ENCODE measurements at places on chromosomes 2 and 18.

DNA sequence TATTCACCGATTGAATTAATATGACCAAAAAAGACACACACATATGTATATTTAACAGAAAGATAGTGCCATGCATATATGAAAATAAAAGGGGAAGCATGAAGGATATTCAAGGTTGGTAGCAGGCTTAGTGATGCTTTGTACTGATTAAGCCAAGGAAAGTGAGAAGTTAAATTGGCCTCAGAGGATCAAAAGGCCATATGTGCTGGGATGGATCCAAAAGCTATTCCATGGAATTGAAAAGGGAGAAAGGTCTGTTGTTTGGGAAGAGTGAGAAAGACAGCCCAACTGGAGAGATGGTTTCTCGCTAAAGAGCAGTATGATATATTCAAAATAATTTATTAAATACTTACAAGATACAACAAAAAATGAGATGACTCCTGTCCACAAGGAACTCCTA is 65.9 kb downstream of the INSIG2 start:
- DNase-seq = no peak

DNA sequence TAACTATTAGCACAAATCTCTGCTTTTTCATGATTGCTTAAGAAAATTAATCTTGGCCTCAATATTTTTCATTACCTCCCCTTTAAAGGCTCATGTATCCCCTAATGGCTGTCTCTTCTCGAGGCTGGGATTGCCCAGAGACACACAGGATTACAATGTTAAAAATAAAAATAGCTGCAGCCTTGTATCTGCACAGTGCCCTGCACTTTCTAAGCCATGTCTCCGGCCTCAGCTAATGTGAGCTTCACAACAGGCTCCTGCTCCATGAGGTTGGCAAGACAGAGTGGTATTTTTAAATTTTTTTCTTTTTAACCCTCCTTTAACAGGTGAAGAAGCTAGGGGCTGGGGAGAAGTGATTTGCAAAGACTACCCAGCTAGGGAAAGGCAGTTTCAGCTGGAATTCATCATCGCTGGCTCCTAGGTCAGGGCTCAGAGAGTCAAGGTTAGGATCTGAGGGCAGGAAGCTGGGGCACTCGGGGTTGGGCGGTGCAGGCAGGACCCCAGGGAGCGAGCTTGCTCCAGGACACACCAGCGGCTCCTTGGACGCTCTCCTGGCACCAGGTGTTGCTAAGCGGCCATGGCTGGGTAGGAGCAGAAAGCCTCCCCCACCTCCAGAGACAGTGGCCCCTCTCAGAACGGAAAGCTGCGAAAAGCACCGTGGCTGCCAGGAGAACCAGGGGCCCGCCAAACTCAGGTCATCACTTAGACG is 135.6 kb downstream of the SMAD2 start:
- DNase-seq = no peak

GRCh38 chr18:27244259-27244658 is 59.2 kb upstream of the CHST9 start:
- no peak for DNase-seq

DNA sequence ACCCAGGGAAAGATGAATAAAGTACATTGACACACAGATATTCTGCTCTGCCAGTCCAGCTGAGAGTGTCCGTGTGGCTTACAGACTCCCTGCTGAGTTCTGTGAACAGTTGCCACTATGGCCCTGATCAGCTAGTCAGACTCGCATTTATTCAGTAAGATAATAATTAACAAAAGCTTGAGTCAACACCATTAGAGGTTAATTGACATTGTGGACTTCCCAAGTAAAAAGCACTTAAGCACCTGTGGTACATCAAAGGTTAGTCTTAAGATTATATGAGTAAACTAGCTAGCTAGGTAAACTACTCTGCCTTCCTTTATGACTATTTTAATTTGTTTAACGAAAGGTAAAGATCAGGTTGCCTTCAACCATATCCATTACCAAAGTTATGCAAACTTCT is 33.7 kb downstream of the ANKRD30B start:
- no peak for DNase-seq

GRCh38 chr2:167342769-167343168 is 454.5 kb downstream of the XIRP2 start:
- DNase-seq = no peak

DNA sequence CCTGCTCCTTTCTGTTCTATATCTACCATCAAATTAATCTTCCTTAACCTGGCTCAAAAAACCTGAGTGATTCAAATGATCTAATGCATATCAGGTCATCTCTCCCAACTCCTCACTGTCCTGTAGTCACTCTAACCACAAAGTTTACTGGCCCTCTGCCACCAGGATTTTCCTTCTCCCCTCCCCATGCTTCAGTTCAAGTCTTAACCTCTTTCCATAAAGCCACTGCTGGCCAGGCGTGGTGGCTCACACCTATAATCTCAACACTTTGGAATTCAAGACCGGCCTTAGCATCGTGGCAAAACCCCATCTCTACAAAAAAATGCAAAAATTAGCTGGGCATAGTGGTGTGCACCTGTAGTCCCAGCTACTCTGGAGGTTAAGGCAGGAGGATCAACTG is 7.5 kb upstream of the SP3 start:
- DNase-seq = no peak

DNA sequence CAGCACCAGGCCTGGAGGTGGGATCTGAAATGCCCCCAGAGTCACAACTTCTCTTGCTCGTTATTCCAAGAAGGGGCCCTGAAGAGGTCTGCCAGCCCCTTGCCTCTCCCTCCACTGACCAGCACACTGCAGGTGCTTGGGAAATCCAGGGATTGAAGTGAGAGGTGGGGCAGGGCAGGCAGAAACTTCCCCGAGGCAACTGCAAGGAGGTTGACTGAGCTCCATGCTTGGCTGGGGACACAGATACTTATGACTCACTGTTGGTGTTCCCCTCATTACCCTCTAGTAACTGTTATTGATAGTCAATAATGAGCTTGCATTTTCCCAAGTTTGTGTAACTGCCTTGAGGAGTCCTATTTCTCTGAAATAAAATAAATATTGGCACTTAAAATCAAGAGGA is 47.5 kb downstream of the MARCO start:
- DNase-seq = no peak

DNA sequence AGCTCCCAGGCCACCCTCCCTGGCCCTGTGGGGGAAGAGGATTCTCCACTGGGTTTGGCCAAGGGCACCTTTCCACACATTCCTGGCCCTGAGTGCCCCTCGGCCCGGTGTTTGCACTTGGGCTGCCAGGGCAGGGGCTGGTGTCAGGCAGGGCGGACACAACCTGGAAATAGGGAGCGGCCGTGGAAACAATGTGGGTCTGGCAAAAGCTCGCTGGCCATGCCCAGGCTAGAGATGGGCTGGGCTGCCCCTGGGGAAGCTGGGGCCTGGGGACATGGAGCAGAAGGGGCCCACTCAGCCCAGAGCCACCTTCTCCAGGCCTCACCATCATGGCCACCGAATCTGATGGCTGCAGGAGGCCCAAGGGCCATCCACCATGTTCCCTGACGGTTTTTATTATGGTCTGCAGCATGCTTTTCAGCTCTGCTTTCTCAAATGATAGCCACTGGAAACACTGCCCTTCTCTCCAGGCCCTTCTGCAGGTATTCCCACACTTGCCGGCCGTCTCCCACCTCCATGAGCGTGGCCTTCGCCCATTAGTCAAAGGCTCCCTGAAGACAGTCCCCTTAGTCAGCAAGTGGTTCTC is 275.1 kb downstream of the CYP26B1 start:
- no peak for DNase-seq

GRCh38 chr2:78775291-78775690 is 250.2 kb upstream of the REG3G start:
- DNase-seq = no peak

DNA sequence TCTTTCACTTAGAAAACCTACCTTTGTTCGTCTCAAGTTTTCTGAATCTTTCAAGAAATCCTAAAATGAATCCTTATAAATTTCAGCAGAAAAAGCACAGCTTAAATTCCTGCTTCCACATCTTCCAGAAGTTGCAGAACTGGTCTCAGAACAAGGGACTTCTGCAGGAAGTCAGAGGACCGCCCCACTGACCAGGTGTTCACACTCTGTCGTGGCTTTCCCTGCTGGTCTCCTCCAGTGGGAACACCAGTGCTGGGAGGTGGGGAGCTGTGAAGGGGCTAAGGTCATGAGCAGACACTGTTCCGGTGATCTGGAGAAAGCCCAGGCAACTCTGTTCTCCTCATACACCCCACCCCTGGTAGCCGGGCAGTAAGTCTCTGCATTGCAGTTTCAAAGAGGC is 3.5 kb downstream of the FAM110C start:
- no peak for DNase-seq

DNA sequence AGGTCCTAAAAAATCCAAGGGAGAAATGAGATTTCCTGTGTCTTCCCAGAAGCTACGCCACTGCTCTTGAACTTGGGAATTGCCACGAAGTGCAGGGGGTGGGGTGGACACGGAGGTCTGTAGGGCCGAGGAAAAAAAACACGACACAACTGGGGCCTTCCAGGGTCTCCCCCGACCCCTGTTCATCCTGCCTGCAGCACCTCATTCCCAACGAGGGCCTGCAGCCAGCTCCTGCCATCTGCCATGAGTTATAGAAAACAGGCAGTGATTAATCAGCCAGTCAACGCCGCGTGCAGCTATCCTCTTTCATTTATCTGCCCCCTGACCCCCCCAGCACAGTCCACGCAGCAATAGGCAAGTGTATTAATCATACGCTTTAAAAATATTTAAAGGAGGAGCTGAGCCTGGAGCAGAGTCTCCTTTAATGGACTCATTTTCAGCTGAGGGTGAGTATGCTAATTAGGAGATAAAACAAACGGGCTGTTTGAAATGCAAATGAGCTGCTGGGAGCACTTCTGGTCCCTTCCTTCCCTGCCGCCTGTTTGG is 209.9 kb downstream of the TFCP2L1 start:
- no peak for DNase-seq

DNA sequence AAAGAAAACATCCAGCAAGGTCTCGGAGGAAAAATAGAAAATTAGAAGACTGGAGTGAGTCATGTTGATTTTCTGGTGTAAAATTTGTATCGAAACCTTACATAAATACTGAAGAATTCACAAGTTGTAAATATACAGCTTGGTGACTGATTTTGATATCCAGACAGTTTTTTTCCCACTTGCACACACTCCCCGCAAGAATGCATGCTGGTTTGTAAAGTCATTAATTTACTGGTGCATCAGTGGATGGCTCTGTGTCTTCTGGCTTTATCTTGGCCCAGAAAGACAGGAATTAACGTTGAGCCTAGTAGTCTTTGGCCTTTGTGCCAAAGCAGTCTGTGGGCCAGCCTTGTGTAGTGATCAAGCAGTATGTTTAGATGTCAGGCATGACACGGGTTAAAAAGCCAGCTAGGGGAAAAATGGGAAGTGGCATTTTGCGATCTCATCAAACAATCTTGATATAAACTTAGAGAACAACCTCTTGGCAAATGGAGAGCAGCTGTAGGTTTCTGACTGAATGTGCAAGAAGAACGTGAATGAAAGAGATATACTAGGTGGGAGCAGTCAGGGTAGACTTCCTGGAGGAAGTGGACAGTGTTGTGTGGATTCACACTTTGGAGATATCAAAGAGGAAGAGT is 22.7 kb upstream of the CASP8 start:
- no peak for DNase-seq

- no peak for DNase-seq
These were observed 1356.8 kb upstream of the CRIM1 start for GRCh38 chr2:34998741-34999140.

DNA sequence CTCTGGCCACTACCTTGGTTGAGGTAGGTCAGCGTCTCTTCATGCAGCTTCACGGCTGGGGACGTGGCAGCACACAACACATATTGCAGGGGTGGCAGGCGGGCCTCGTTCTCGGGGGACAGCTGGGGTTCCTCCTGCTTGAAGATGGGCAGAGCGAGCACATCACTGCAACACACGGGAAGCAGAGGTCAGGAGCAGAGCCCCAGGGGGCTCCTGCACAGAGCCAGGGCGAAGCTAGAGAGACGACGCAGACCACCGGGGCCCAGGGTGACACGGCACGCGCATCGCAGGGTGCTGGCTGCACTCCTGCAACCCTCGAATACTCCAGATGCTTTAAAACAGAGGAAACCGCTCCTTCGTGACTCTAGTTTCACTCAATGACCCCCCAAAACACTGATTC is 3.9 kb downstream of the TFCP2L1 start:
- DNase-seq = no peak

GRCh38 chr2:215722986-215723630 is 287.2 kb upstream of the FN1 start:
- DNase-seq = no peak

GRCh38 chr18:58429442-58429841 is 199.4 kb downstream of the ALPK2 start:
- DNase-seq = no peak

- DNase-seq = no peak
These were observed 266.9 kb upstream of the GULP1 start for GRCh38 chr2:188024811-188025210.

- no peak for DNase-seq
These were observed 21.0 kb downstream of the PAX8 start for GRCh38 chr2:113257516-113258264.

DNA sequence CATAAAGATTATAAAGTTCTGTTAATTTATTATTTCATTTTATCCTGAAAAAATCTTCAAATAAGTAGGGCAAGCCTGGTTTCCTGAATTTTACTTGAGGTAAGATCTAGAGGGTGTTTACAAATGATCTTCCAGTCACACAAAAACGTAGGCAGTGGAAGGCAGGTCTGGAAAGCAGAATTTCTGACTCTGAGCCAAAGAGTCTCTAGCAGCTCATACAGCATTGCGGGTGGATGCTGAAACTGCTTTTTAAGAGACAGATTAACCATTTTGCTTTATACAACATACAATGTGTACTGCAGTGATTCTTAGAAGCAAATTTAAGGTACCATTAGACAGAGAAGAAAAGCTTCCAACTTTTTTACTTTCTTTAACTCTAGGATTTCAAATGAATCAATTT is 117.0 kb downstream of the FTCDNL1 start:
- DNase-seq = no peak

DNA sequence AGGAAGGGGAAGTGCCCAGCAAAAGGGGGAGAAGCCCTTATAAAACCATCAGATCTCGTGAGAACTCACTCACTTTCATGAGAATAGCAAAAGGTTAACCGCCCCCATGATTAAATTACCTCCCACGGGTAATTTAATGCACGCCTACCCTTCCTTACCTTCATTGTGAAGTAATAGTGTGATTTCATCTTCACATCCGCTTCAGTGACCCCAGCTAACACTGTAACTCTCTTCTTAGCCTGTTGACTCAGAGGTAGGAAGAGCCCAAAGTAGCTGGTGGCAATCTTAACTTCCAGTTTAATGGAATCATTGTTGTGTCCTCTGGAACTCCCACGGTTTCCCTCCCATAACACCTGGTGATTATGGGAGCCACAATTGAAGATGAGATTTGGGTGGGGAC is 120.5 kb downstream of the GULP1 start:
- no peak for DNase-seq

GRCh38 chr18:47109720-47110119 is 40.6 kb downstream of the HDHD2 start:
- DNase-seq = no peak

DNA sequence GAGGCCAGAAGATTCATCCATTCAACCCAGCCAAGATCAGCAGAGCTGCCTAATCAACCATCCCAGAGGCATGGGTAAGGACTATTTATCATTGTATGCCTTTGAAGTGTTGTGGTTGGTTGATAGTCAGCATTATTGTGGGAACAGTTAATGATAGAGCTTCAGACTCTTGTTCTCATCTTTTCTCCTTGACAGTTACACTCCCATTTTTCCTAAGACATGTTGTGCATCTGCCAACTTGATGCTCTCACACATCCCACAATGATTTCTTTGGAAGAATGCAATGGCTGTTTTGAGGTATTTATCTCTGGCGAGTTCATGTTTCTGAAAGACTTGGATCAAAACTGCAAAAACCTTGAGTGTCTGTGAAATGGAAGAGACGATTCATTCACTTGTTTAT is 55.4 kb downstream of the FASTKD2 start:
- DNase-seq = no peak

- no peak for DNase-seq
These were observed 6.4 kb upstream of the XDH start for GRCh38 chr2:31420936-31421335.
